ENCODE measurements at places on chromosomes 11 and 22. TPM values are rescaled to one million over a fixed set of nuclear protein-coding genes. Genes with fewer than 3 reads are reported as not detected.

MS4A6E gene
- total RNA-seq = not detected

DNA sequence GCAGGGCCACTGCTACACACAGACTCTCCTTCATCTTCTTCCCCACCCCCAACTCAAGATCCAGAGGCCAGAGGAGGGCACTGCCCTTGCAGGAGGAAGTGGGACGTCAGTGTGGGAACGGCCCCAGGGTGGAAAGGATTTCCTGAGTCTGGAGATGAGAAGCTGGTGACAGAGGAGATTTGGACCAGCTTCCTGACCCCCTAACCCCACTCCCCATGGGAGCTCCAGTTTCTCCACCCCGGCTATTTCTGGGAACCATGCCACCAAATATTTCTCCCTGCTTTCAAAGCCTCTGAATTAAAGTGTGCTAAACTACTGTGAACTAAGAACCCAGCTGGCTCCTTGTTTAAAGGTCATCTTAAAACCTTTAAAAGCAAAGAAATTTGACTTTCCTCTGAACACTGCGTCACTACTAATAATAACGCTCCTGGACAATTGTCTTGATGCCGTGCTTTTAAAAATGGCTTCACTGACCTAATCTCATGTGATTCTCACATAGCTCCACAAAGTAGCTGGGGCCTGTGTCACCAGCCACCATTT is 46.6 kb downstream of the CWC15 start:
- no peak for DNase-seq

DNA sequence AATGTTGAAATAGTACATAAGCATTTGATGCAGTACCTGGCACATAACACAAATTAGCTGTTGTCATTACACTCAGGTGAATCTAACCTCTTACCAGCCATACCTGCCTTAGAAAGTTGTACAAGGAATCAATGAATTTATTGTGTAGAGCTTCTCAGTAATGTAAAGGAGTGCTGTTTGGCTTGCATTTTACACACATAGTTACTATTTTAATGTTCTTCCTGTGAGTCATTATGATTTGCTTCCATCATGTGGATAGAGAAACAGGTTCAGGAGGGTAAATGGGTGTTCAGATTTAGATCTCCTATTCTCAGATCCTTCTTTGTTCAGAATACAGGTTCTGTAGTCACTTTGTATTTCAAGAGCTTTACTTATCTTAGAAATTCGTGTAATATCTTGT is 27.6 kb upstream of the RCE1 start:
- DNase-seq = no peak

DNA sequence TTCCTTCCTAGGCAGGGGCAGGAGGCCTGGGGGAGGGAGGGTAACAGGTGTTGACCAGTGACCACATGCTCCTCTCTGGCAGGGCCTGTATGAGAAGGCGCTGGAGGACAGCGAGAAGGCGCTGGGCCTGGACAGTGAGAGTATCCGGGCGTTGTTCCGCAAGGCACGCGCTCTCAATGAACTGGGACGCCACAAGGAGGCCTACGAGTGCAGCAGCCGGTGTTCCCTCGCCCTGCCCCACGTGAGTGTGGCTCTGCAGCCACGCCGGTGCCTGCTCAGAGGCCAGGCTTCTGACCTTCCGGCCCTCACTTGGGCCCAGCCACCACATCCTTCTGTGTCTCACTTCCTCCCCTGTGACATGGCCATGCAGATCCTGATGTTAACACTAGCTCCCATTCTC is 25.8 kb downstream of the ZC3H7B start:
- no peak for DNase-seq

- no peak for DNase-seq
Observed at GRCh38 chr22:30733181-30733631, 38.5 kb downstream of the OSBP2 start.

DNA sequence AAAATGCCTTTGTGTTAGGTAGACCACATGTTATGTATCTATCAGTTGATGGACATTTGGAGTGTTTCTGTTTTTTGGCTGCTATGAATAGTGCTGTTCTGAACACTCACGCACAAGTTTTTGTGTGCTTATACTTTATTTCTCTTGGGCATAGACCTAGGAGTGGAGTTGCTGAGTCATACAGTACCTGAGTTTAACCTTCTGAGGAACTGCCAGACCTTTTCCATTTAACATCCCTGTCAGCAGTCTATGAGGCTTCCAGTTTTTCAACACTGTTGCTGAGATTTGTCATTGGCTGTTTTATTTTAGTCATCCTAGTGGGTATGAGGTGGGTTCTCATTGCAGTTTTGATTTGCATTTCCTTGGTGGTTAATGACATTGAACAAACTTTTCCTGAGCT is 4.4 kb downstream of the CTTN start:
- no peak for DNase-seq

DNA sequence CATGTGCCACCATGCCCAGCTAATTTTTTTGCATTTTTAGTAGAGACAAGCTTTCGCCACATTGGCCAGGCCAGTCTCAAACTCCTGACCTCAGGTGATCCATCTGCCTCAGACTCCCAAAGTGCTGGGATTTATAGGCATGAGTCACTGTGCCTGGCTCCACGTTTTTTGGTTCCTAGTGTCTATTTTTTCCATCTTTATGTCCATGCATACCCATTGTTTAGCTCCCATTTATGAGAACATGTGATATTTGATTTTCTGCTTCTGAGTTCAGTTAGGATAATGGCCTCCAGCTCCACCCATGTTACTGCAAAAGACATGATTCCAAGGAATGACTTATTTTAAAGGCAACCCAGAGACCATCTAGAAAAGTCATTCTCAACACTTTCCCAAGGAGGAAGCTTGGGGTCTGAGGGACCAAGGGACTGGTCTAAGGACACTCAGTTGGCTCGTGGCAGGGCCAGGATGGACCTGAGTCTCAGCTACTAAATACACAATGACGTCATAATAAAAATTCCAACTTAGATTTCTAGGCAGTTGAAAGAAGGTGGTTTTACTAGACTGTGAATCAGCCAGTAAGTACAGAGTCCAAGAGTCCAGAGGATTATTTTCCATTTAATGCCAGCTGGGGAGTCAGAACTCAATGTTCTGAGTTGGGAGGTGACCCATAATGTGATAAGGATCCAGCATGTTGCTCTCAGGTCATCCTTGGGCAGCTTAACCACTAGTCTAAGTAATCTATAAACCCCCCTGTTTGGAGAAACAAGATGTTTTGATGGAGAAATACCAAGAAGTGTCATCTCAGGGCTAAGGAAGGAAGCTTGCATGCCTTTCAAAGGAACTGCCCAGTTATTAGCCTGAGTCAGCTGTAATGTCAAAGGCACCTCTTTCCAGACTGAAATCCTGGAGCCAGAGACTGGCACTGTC is 39.4 kb downstream of the ABTB2 start:
- DNase-seq = no peak

DNA sequence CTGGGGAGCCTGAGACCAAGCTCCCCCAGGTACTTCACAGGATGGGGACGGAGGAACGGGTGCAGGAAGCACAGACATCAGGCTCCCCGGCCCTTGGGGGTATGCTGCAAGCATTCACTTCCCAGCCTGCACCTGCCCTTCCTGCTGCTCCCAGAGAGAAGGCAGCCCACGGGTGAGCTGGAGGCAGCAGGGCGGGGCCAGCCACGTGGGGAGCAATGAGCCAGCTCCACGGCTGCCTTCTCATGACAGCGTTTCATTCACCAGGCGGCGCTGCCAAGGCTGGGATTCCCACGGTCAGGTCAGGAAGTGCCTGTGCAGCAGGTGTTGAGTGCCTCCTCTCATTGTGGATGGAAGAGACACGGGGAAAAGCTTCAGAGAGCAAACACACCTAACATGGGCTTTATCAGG is 14.5 kb upstream of the PHLDA2 start:
- no peak for DNase-seq
